Sigmoid colon (tissue), 7 donors: ENCODE measurements at places on chromosomes 12 and 14. TPM values are rescaled to one million over a fixed set of nuclear protein-coding genes. Genes with fewer than 3 reads are reported as not detected.

DNA sequence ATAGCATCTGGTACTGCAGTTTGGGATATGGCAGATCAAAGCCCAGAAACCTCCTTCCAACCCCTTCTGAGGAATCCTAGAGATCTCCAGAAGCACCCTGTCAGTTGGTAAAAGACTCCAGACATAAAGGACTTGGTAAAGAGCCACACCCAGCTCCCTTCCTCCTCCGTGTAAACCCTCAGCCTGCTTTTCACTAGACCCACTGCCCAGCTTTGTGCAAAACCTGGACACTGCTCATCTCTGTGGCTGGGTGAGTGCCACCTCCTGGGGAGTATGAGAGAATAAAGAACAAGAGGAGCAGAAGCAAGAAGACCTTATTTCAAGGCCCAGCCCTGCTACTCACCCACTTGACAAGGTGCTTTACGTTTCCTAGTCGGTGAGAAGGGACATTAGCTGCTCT, 33.0 kb downstream of the ANO2 start:
- no peak for DNase-seq

DNA sequence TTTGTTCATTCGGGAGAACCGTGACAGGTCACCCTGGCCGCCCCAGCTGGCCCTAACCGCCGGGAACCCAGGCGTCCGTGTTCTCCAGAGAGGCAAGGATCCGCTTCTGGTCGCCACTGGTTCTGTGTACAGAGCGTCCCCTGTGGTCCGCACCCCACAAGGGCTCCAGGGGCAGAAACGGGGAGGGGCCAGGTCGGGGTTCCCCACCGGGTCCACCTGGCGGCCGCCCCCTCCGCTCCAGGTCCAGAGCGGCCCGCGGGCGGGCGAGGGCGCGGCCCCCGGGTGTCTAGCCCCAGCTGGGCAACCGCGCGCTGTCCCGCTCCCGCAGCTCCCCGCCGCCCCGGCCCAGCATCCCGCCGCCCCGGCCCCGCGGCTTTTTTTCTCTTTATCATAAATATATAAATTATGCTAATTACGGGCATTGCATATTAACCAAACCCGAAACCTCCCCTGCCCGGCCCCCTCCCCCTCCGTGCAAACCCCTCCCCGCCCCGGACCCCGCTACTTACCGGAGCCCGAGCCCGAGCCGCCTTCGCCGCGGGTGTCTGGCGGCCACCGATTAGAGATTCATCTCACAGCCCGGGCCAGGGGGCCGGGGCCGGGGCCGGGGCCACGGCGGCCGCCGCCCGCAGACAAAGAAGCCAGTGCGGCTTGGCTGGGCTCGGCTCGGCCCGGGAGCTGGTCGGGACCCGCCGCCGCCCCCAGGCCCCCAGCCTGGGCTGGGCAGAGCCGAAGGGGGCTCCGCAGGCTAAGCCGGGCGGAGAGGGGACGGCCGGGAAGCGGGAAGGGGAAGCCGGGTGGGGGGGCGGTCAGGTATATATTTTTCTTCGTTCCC, 512 bp downstream of the POU6F1 start:
- DNase-seq = peak; percentile 83

TBC1D30 gene
- polyA plus RNA-seq = 2.3 TPM

KRT77 gene
- not detected for polyA plus RNA-seq

SLC6A13 gene
- polyA plus RNA-seq = not detected
